Cardiac muscle cell (in vitro differentiated cells and primary cell): ENCODE measurements at places on chromosomes 1 and 21. TPM values are rescaled to one million over a fixed set of nuclear protein-coding genes. Genes with fewer than 3 reads are reported as not detected.
A peak's percentile ranks its signal among the peaks of the same experiment; 100 is the strongest.

The CASQ1 gene
- total RNA-seq = 21.4 and 28.3 TPM in 2 replicates

The MAP1LC3C gene
- 0.11 and 0.18 TPM in 2 replicates for total RNA-seq

The INSRR gene
- 0.18 and 0.21 TPM in 2 replicates for total RNA-seq

The SERINC2 gene
- 6.7 and 8.1 TPM in 2 replicates for total RNA-seq

The TAGLN2 gene
- 3.8 and 14.4 TPM in 2 replicates for total RNA-seq

The ANGPTL7 gene
- total RNA-seq = not detected in 2 replicates

The SLC16A4 gene
- total RNA-seq = 0.21 and 0.66 TPM in 2 replicates

The LRRC8D gene
- total RNA-seq = 10.1 and 10.7 TPM in 2 replicates

GRCh38 chr1:109832945-109833344 is 69.2 kb upstream of the EPS8L3 start:
- H3K27me3 ChIP-seq = no peaks in the 10 kb centered on the region
- no peaks in the 10 kb centered on the region for H3K4me1 ChIP-seq
- H3K27ac ChIP-seq = no peak overlapping the region
- H3K36me3 ChIP-seq = no peaks in the 10 kb centered on the region
- no peak overlapping the region for H3K4me3 ChIP-seq

DNA sequence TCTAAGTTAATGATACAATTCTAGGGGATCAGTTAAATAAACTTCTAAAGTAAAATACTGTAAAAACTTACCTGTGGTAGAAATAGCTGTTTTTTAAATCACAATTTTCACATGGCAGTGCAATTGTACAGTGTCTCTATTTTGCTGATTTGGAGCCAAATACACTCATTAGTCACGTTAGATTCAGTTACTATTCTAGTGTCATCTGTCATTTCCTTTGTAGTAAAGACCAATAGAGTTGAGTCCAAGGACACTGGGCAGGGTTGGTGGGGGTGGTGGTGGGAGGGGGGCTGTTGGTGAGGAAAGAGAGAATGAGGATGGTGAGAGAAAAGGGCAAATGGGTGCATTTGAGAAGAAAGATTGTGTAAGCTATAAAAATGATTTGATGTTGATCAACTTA is 33.6 kb downstream of the CD55 start:
- no peaks in the 10 kb centered on the region for H3K36me3 ChIP-seq
- H3K4me1 ChIP-seq = no peaks in the 10 kb centered on the region
- H3K27ac ChIP-seq = no peak overlapping the region
- H3K27me3 ChIP-seq = no peaks in the 10 kb centered on the region

DNA sequence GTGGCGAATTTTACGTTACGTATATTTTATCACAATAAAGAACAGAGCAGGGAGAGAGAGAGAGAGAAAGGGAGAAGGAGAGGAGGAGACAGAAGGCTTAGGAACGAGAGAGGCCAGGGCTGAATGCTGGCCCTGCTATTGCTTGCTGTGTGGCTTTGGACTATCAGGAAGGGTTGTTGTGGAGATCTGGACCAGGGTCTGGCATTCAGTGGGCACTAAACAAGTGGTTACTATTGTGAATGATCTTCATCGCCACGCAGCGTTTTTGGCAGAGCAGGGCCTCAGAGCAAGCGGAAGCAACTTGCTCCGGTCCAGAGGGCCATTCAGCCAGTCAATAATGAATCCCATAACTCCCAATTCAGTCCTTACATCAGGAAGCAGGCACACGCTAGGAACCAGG is 26.4 kb downstream of the PIK3C2B start:
- no peak overlapping the region for H3K4me3 ChIP-seq
- H3K27ac ChIP-seq = peak overlapping the region; percentile 61
- peaks cover 43% of the 10 kb centered on the region for H3K4me1 ChIP-seq
- H3K27me3 ChIP-seq = no peaks in the 10 kb centered on the region
- H3K36me3 ChIP-seq = no peaks in the 10 kb centered on the region

GRCh38 chr21:29190923-29191331 is 60.5 kb downstream of the MAP3K7CL start:
- H3K27me3 ChIP-seq = no peaks in the 10 kb centered on the region
- no peaks in the 10 kb centered on the region for H3K4me1 ChIP-seq
- no peak overlapping the region for H3K27ac ChIP-seq
- H3K4me3 ChIP-seq = no peak overlapping the region
- H3K36me3 ChIP-seq = no peaks in the 10 kb centered on the region

DNA sequence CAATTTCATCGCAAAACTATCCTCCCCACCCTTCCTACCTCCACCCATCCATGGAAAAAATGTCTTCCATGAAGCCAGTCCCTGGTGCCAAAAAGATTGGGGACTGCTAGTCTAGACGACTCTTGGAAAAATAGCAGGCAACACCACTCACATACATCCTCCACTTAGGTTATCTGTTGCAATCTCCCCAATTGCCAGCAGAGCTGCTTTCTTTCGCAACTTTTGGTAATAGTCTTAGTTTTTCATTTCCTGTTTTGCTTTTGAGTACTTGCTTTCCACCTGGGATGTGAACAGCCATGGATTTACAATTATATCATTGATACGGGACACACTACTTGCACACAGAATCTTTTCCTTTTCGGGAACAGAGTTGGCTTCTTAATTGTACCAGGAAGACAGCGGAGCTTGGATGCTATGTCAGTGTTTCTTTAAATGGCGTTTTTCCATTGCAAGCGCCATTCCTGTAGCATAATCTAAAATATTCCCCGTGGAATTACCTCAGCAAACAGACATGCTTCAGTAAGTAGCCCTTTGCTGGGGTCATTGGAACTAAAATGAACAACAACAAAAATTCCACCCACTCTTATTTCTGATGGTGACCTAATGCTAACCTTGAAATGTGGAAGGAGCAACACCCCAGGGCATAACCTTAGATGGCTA is 183.3 kb upstream of the ADGRL2 start:
- no peak for DNase-seq
- no peak overlapping the region for H3K4me3 ChIP-seq
- H3K4me1 ChIP-seq = no peaks in the 10 kb centered on the region
- no peaks in the 10 kb centered on the region for H3K36me3 ChIP-seq

DNA sequence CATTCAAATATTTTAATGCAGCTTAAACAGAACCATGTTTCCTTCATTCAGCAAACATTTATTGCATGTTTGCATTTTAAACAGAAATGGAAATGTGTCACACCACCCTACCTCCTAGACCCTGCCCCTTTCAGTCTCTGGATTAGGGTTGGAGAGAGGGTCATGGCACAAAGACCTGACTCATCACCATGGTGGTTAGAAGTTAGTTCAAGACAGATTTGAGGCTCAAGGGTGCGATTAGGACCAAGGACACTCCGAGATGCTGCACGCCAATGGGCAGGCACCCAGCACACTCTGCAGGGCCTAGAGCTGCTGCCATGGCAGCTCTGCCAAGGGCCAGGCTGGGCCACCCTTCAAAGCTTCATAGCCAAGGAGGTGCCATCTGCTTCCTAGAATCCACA is 86.9 kb downstream of the NAV1 start:
- no peak for DNase-seq
- H3K36me3 ChIP-seq = no peaks in the 10 kb centered on the region
- H3K4me3 ChIP-seq = no peak overlapping the region
- H3K27ac ChIP-seq = no peak overlapping the region

- H3K27me3 ChIP-seq = peaks cover 21% of the 10 kb centered on the region
- H3K4me1 ChIP-seq = no peaks in the 10 kb centered on the region
- H3K4me3 ChIP-seq = no peak overlapping the region
- no peaks in the 10 kb centered on the region for H3K36me3 ChIP-seq
- no peak overlapping the region for H3K27ac ChIP-seq
These were observed 3.0 kb upstream of the TMCC2 start for GRCh38 chr1:205224736-205225135.

DNA sequence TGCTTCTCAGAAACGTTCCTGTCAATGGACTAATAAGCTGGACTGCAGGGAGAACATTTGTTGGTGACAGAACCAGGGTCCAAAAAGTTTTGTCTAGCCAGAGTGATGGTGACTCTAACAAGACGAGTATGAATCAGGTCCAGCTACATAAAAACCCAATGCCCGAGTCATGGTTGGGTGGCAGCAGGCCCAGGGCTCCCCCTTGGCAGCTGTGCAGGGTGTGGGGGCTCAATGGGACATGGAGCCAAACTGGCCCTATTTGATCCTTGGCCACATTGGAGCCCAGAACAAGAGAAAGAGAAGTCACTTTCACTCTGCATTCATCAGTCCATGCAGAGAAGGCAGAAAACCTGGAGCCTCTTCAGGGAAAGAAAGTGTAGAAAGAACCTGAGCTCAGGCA is 37.9 kb upstream of the TENT5C start:
- no peaks in the 10 kb centered on the region for H3K4me1 ChIP-seq
- no peak overlapping the region for H3K27ac ChIP-seq
- no peaks in the 10 kb centered on the region for H3K27me3 ChIP-seq
- no peaks in the 10 kb centered on the region for H3K36me3 ChIP-seq

DNA sequence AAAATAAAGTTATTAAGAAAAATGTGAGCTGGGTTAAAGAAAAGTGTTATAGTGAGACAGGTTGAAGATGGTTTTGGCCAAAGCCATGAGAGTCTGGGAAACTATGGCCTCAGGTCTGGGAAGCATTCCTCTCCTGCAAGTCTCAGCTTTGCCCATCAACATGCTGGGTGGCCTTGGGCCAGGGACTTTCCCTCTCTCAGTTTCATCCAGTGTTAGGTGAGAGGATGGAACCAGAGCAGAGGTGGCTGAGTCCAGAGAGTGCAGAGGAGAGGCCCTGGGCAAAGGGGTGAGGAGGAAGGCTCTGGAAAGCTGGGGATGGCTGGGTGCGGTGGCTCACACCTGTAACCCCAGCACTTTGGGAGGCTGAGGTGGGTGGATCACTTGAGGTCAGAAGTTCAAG is 10.5 kb downstream of the PADI2 start:
- no peak overlapping the region for H3K4me3 ChIP-seq
- no peaks in the 10 kb centered on the region for H3K27me3 ChIP-seq
- no peak for DNase-seq
- no peak overlapping the region for H3K27ac ChIP-seq
- no peaks in the 10 kb centered on the region for H3K36me3 ChIP-seq
- peaks cover 6% of the 10 kb centered on the region for H3K4me1 ChIP-seq

- no peaks in the 10 kb centered on the region for H3K4me1 ChIP-seq
- no peak overlapping the region for H3K27ac ChIP-seq
- DNase-seq = no peak
- H3K36me3 ChIP-seq = no peaks in the 10 kb centered on the region
- H3K4me3 ChIP-seq = no peak overlapping the region
These were observed 1357.4 kb upstream of the ADGRL4 start for GRCh38 chr1:80363689-80364475.

DNA sequence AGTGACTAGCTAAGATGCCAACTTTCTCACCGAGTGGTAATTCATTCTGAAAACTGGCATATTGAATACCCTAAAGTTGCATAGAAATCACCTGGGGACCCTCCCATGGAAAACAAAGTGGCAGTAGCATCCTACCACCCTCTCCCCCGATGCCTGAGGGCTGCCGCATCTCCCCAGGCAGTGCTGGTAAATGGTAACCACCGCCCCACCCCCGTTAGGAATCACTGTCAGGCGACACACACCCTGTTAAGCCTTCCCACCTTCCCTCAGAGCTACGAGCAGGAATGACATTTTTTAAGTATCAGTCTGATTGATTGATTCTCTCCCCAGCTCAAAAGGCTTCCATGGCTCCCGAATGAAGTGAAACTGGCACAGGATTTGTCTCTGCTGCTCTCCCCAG is 28.3 kb downstream of the TMPRSS2 start:
- H3K4me3 ChIP-seq = no peak overlapping the region
- no peaks in the 10 kb centered on the region for H3K4me1 ChIP-seq
- no peak overlapping the region for H3K27ac ChIP-seq
- H3K27me3 ChIP-seq = no peaks in the 10 kb centered on the region
- DNase-seq = no peak

GRCh38 chr1:21123287-21123948 is 53.3 kb downstream of the EIF4G3 start:
- no peaks in the 10 kb centered on the region for H3K27me3 ChIP-seq
- H3K36me3 ChIP-seq = no peaks in the 10 kb centered on the region
- no peaks in the 10 kb centered on the region for H3K4me1 ChIP-seq
- no peak overlapping the region for H3K4me3 ChIP-seq
- DNase-seq = no peak
- H3K27ac ChIP-seq = no peak overlapping the region

- peak; percentile 82 for DNase-seq
- no peaks in the 10 kb centered on the region for H3K27me3 ChIP-seq
- peaks cover 26% of the 10 kb centered on the region for H3K4me1 ChIP-seq
- no peaks in the 10 kb centered on the region for H3K36me3 ChIP-seq
- H3K4me3 ChIP-seq = peak overlapping the region; percentile 50
These were observed 59.0 kb upstream of the ACOT11 start for GRCh38 chr1:54488779-54489626.

DNA sequence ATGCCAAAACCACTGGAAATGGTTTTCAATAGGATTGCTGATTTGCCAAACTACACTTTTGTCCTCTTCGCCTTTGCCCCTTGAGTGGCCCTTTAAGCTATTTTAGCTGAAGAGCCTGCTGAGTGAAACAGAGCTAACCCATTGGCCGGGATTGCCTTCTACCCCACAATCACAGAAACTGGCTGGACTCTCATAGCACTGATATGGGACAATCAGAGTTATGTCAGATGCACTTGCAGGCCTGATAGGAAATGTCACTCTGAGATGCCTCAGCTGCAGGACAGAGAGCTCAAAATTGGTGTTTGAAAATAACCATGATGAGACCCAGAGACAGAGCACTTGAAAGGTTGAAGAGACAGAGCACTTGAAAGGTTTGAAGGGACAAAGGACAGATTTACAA is 354.4 kb downstream of the BRINP2 start:
- no peak overlapping the region for H3K27ac ChIP-seq
- peaks cover 13% of the 10 kb centered on the region for H3K4me1 ChIP-seq
- H3K4me3 ChIP-seq = no peak overlapping the region
- no peak for DNase-seq

- DNase-seq = no peak
- H3K4me3 ChIP-seq = no peak overlapping the region
- peaks cover 3% of the 10 kb centered on the region for H3K4me1 ChIP-seq
- H3K27ac ChIP-seq = no peak overlapping the region
- peaks cover 5% of the 10 kb centered on the region for H3K27me3 ChIP-seq
These were observed 159.6 kb downstream of the PTPRU start for GRCh38 chr1:29395736-29396437.

DNA sequence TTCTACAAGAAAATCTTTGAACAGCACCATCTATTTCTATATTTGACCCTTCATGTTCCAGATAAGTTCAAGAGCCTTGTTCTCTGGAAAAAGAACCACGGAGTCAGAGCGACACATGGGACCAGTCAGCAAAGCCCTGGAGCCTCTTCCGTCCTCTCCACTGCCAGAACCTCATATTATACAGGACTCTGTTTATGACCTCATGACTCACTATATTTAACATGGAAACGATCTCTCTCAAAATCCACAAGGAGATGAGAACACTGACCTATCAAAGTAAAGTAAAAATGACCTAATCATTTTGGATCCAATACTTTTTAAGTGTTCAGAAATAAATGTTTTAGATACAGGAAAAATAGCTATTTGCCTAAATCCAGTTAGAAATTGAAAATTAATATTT is 124.6 kb upstream of the KRTAP19-8 start:
- no peak overlapping the region for H3K4me3 ChIP-seq
- no peaks in the 10 kb centered on the region for H3K36me3 ChIP-seq
- peaks cover 14% of the 10 kb centered on the region for H3K4me1 ChIP-seq
- no peak overlapping the region for H3K27ac ChIP-seq

- no peak for DNase-seq
- peaks cover 11% of the 10 kb centered on the region for H3K4me1 ChIP-seq
- no peaks in the 10 kb centered on the region for H3K27me3 ChIP-seq
- H3K27ac ChIP-seq = no peak overlapping the region
These were observed 103.9 kb downstream of the EBNA1BP2 start for GRCh38 chr1:43067977-43068751.
